Liver (tissue), 10 donors: ENCODE measurements at places on chromosomes 4 and X. TPM values are rescaled to one million over a fixed set of nuclear protein-coding genes. Genes with fewer than 3 reads are reported as not detected.

The NOCT gene
- 5.6 TPM for total RNA-seq

The NKX6-1 gene
- total RNA-seq = not detected

The ANXA10 gene
- 26.9 TPM for total RNA-seq

The ATP8A1 gene
- total RNA-seq = 15.9 TPM

The MAMLD1 gene
- 0.89 TPM for total RNA-seq

The HSD17B13 gene
- total RNA-seq = 0.09 TPM

The ZFX gene
- total RNA-seq = 28.2 TPM

The PLP1 gene
- total RNA-seq = 0.09 TPM

The PALLD gene
- 26.3 TPM for total RNA-seq

The SHOX gene
- not detected for total RNA-seq
